Smooth muscle cell of the umbilical artery (primary cell): ENCODE measurements at places on chromosomes 3 and 15. TPM values are rescaled to one million over a fixed set of nuclear protein-coding genes. Genes with fewer than 3 reads are reported as not detected.

The GPR156 gene
- 0.59 and 0.92 TPM in 2 replicates for total RNA-seq

The MUC4 gene
- total RNA-seq = not detected in 2 replicates

The ARGFX gene
- not detected in 2 replicates for total RNA-seq

The ZNF620 gene
- total RNA-seq = 0.30 and 0.92 TPM in 2 replicates

The SLC9A9 gene
- 2.8 and 7.4 TPM in 2 replicates for total RNA-seq

The TMEM212 gene
- total RNA-seq = not detected in 2 replicates

The GORASP1 gene
- total RNA-seq = 41.0 and 49.5 TPM in 2 replicates

The RASGRF1 gene
- not detected in 2 replicates for total RNA-seq

The DUOX1 gene
- not detected in 2 replicates for total RNA-seq

The GOLGA8M gene
- not detected in 2 replicates for total RNA-seq

The TCAIM gene
- total RNA-seq = 32.5 and 38.0 TPM in 2 replicates

The SPTBN5 gene
- total RNA-seq = 0.59 and 1.8 TPM in 2 replicates

The NMNAT3 gene
- total RNA-seq = 0.32 and 0.59 TPM in 2 replicates

The ANKRD34C gene
- 0.05 TPM in 1 of 2 replicates, not detected in the other for total RNA-seq

The STT3B gene
- total RNA-seq = 347 and 362 TPM in 2 replicates

The SPATA12 gene
- total RNA-seq = not detected in 2 replicates

The METTL6 gene
- 27.1 and 34.7 TPM in 2 replicates for total RNA-seq

The FSTL1 gene
- total RNA-seq = 2,093 and 2,453 TPM in 2 replicates

The ATP13A5 gene
- not detected in 2 replicates for total RNA-seq

The IGSF10 gene
- total RNA-seq = 0.59 and 1.6 TPM in 2 replicates

The ST8SIA2 gene
- not detected in 2 replicates for total RNA-seq

The TIMMDC1 gene
- total RNA-seq = 51.8 and 69.5 TPM in 2 replicates

The SEMA6D gene
- total RNA-seq = 0.46 and 3.0 TPM in 2 replicates

The TP63 gene
- not detected in 2 replicates for total RNA-seq

The NANOGP8 gene
- not detected in 2 replicates for total RNA-seq

The GABRA5 gene
- total RNA-seq = 3.9 and 5.7 TPM in 2 replicates

The GBE1 gene
- total RNA-seq = 151 and 218 TPM in 2 replicates

The NR2E3 gene
- under 0.01 and 0.65 TPM in 2 replicates for total RNA-seq

The KLHL40 gene
- not detected in 2 replicates for total RNA-seq

The ANP32A gene
- 30.0 and 74.1 TPM in 2 replicates for total RNA-seq

The SH3BP5 gene
- total RNA-seq = 15.7 and 18.5 TPM in 2 replicates

The PTPRG gene
- total RNA-seq = 28.2 and 29.5 TPM in 2 replicates

The TRIM71 gene
- total RNA-seq = not detected in 2 replicates

The UBAP1L gene
- 1.8 and 2.8 TPM in 2 replicates for total RNA-seq

The CADPS gene
- total RNA-seq = 16.9 and 57.3 TPM in 2 replicates

The ADAMTS17 gene
- 0.30 and 0.37 TPM in 2 replicates for total RNA-seq

The PARP16 gene
- total RNA-seq = 3.5 and 4.2 TPM in 2 replicates

The CHAC1 gene
- total RNA-seq = 9.5 and 41.9 TPM in 2 replicates

The TF gene
- total RNA-seq = under 0.01 and 0.14 TPM in 2 replicates

The ERC2 gene
- under 0.01 and 0.42 TPM in 2 replicates for total RNA-seq

The IQCF2 gene
- not detected in 2 replicates for total RNA-seq
